Kidney (tissue), 22 donors: ENCODE measurements at places on chromosomes 7 and 10. TPM values are rescaled to one million over a fixed set of nuclear protein-coding genes. Genes with fewer than 3 reads are reported as not detected.
A peak's percentile ranks its signal among the peaks of the same experiment; 100 is the strongest.

The MMP21 gene
- 0.13 TPM for total RNA-seq

The TRIM56 gene
- total RNA-seq: 54.5 TPM

The ZNF736 gene
- 24.5 TPM for total RNA-seq

The PRSS37 gene
- total RNA-seq: not detected

GRCh38 chr10:86411281-86411841 lies 44.8 kb upstream of the GRID1 start:
- no peaks in the 10 kb centered on the region for H3K36me3 ChIP-seq
- H3K27me3 ChIP-seq: no peaks in the 10 kb centered on the region
- H3K4me3 ChIP-seq: no peak overlapping the region

- no peak for DNase-seq
- H3K4me1 ChIP-seq: no peaks in the 10 kb centered on the region
- H3K36me3 ChIP-seq: no peaks in the 10 kb centered on the region
- no peaks in the 10 kb centered on the region for H3K27me3 ChIP-seq
- H3K27ac ChIP-seq: no peak overlapping the region
Observed at GRCh38 chr7:20224025-20224424, 6.8 kb upstream of the MACC1 start.

GRCh38 chr7:13988065-13988464 lies 1.4 kb downstream of the ETV1 start:
- DNase-seq: peak; percentile 38
- no peak overlapping the region for H3K27ac ChIP-seq
- H3K27me3 ChIP-seq: no peaks in the 10 kb centered on the region
- peaks cover 5% of the 10 kb centered on the region for H3K4me1 ChIP-seq
- H3K4me3 ChIP-seq: peak overlapping the region; percentile 79
- H3K36me3 ChIP-seq: no peaks in the 10 kb centered on the region

GRCh38 chr10:61135276-61135721 lies 191.3 kb upstream of the RHOBTB1 start:
- no peak for DNase-seq
- no peaks in the 10 kb centered on the region for H3K36me3 ChIP-seq
- peaks cover 3% of the 10 kb centered on the region for H3K4me1 ChIP-seq

DNA sequence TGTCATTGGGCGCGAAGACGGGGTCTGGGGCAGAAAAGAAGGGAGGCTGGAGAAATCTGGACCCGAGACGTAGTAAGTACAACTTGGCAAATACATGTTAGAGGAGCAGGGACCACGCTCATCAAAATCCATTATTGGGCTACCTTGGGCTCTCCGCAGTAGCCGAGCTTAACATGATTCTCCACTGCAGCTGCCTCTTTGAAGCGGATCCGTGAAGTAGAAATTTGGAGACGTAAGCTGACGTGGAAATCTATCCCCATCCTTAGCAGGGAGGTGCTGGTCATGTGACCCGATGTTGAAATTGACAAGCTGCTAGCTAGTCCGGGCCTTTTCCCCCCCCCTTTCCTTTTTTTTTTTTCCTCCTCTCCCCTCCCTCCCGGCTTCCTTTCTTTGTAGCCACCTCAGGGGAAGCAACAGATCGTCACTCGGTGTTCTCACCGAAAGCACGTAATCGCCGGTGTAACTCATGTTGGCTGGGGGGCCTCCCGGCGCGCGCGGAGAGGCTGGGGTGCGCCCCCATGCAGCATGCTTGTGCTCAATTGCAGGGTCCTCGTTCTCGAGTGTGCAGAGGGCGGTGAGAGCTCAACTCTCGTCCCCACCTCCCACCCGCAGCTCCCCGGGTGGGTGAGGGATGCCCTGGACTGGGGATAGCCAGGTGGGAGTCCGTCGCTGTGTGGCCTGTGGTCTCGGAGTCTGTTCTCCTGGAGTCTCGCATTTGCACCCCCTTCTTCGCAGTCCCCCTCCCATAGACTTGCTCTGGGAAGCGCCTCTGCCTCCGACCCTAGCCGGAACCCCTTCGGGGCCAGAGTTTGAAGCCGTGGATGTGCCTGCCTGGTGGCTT lies at the start of gene HOXA11:
HOXA11 (minus strand) TSS at position 220 of the 841 bp plus-strand sequence; CDS start at position 132, 88 bp downstream.
- H3K4me1 ChIP-seq: no peaks in the 10 kb centered on the region
- peak; percentile 94 for DNase-seq
- peak within 1 kb of the TSS; percentile 68 for H3K4me3 ChIP-seq
- H3K36me3 ChIP-seq: no peaks in the 10 kb centered on the region
- H3K27ac ChIP-seq: peak within 1 kb of the TSS; percentile 92
- H3K27me3 ChIP-seq: peaks cover 4% of the 10 kb centered on the region

- H3K27me3 ChIP-seq: no peaks in the 10 kb centered on the region
- peak; percentile 88 for DNase-seq
- H3K36me3 ChIP-seq: no peaks in the 10 kb centered on the region
- no peak overlapping the region for H3K4me3 ChIP-seq
- H3K4me1 ChIP-seq: no peaks in the 10 kb centered on the region
Observed at GRCh38 chr7:31835471-31835870, 148.5 kb downstream of the PPP1R17 start.

GRCh38 chr10:110664483-110665420 lies 20.6 kb downstream of the RBM20 start:
- H3K27ac ChIP-seq: no peak overlapping the region
- no peaks in the 10 kb centered on the region for H3K36me3 ChIP-seq
- no peak overlapping the region for H3K4me3 ChIP-seq
- no peaks in the 10 kb centered on the region for H3K4me1 ChIP-seq
- no peaks in the 10 kb centered on the region for H3K27me3 ChIP-seq
- DNase-seq: no peak

DNA sequence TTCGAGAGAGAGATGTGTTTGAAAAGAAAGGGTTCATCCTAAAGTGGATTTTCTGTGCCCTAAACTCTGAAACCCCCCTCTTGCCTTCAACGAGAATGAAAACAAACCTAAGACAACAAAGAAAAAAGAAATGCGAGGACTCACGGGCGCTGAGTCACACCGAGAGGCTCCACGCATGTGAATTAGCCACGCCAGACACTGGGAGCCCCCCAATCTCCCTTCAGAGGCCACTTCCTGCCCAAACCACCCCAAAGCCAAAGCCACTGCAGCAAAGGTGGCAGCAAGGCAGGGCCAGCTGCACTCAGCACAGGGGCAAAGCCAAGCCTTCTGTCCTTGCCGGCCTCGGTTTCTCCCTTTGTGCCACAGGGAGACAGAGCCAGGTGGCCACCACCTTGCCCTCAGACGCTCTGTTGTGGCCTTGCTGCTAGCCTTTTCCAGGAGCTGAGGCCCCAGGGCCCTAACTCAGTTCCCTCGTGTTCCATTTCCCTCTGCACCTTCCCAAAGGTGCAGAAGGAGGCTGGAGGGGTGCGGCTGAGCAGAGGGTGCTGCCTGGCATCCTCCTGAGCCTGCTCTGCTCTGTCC lies 93.3 kb downstream of the FAM53B start:
- H3K4me1 ChIP-seq: peaks cover 38% of the 10 kb centered on the region
- peaks cover 5% of the 10 kb centered on the region for H3K36me3 ChIP-seq
- H3K27me3 ChIP-seq: no peaks in the 10 kb centered on the region
- DNase-seq: no peak
- H3K4me3 ChIP-seq: no peak overlapping the region

GRCh38 chr7:5426226-5426475 lies 2.5 kb upstream of the TNRC18 start:
- peak overlapping the region; percentile 85 for H3K4me3 ChIP-seq
- H3K27ac ChIP-seq: peak overlapping the region; percentile 99
- H3K36me3 ChIP-seq: no peaks in the 10 kb centered on the region
- no peaks in the 10 kb centered on the region for H3K27me3 ChIP-seq
